ENCODE measurements at places on chromosomes 5 and 9.

- no peak for DNase-seq
Observed at GRCh38 chr5:42270771-42271170, 152.5 kb upstream of the GHR start.

- DNase-seq: peak; percentile 66
Observed at GRCh38 chr9:129726322-129727160, 26.3 kb downstream of the PTGES start.

DNA sequence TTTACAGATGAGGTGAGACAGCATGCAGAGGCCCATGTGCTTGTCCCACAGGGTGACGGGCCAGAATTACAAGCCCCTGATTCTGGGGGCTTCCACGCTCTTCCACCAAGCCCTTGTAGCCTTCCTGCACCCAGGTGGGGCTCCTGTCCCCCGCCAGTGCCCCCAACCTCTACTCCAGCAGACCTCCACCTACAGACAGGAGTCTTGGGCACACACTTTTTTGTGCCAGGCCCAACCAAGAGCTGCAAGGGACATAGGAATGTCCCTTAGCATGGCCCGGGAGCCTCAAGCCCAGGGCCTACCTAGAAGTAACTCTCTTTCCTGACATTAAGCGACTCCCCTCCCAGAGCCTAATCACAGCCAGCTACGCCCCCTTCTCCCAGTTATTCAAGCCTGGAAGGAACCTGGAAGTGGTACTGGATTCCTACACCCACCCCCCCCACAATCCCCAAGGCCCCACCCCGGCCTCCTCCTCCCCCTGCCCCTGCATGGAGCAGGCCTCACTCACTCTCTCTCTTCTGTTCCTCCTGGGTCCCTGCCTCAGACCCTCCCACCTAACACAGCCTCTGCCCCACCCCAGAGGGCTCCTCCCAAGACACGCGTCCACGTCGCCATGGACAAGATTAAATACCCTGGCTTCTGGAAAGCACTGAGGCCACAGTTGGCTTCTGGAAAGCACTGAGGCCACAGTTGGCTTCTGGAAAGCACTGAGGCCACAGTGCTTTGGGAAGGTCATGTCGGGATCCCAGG lies 30.5 kb downstream of the ADAMTS2 start:
- no peak for DNase-seq

- no peak for DNase-seq
Observed at GRCh38 chr5:172095368-172096206, 89.1 kb upstream of the FBXW11 start.

GRCh38 chr9:134491196-134491835 lies 150.3 kb upstream of the COL5A1 start:
- DNase-seq: no peak

DNA sequence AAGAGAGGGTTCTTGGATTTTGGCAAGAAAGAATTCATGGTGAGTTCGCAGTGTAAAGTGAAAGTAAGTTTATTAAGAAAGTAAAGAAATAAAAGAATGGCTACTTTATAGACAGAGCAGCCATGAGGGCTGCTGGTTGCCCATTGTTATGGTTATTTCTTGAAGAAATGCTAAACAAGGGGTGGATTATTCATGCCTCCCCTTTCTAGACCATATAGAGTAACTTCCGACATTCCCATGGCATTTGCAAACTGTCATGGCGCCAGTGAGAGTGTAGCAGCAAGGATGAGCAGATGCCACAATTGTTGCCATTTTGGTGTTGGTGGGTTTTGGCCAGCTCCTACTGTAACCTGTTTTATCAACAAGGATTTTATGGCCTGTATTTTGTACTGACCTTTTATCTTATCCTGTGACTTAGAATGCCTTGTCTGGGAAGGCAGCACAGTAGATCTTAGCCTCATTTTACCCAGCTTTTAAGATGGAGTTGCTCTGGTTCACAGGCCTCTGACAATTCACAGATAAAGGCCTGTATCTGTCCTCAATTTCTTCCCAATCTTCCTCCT lies 1026.1 kb upstream of the DMAC1 start:
- DNase-seq: no peak

DNA sequence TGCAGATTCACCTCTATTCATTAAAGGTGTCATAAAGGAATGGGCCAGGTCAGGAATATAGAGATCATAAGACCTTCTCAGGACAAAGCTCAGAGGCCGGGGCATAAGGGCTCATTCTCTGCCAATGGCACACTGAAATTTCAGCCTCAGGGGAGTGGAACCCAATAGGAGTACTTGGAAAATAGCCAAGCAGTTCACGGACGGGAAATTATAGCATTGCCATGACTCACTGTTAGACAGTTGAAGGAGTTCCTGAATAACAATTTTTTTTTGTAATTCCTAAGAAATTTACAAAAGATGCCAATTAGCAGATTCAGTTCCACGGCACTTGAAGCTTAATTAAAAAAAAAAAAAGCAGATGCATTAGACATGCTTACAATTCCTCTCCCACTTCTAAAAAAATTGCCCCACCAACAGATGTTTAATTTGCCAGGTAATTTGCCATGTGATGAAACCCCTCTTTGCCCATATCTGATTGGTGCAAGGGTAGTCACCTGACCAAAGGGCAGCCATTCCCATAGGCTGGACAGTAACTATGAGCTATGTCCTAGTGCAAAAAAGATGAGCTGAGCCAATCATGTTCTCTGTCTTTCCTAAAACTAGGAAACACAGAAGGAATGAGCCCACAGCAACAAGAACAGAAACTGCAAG lies 58.6 kb downstream of the PTCD2 start:
- no peak for DNase-seq

GRCh38 chr9:104091708-104092107 lies 2.4 kb upstream of the SMC2 start:
- no peak for DNase-seq

GRCh38 chr5:116573279-116573701 lies 1.3 kb downstream of the SEMA6A start:
- no peak for DNase-seq

DNA sequence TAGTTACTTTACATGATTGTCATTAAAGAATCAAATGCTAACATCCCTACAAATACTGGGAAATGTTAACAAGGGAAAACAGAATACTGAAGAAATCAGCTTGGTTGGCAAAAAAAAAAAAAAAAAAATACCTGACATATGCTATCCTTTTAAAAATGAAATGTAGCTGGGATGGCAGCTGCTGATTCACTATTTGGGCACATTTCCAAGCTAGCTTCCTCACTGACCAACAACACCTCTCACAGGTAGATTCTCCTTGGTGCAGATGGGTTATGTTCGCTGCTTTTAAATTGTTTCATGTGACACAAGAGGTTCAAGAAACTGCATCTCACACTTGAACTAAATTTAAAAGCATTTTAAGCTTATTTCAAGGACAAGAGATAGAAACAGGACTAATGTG lies 6.1 kb upstream of the PRUNE2 start:
- no peak for DNase-seq

GRCh38 chr5:77885519-77885918 lies 109.4 kb upstream of the TBCA start:
- DNase-seq: no peak

DNA sequence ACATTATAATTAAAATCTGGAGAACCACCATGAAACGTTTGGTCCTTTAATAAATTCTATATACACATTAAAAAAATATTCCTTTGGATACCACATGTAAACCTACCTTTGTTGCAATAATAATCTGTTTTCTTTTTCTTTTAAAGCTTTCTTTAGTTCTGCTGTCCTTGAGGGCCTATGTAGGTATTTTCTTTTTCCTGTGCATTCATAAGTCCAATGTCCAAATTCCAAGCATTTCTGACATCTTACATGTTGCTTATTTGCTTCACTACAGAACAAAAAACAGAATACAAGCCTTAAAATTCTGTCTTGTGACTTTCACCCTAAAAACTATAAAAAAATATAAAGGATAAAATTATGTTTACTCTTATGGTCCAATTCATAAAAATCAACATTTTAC lies 19.7 kb downstream of the ZCCHC10 start:
- DNase-seq: no peak

- DNase-seq: no peak
Observed at GRCh38 chr9:93996863-93997262, 41.7 kb upstream of the BARX1 start.

DNA sequence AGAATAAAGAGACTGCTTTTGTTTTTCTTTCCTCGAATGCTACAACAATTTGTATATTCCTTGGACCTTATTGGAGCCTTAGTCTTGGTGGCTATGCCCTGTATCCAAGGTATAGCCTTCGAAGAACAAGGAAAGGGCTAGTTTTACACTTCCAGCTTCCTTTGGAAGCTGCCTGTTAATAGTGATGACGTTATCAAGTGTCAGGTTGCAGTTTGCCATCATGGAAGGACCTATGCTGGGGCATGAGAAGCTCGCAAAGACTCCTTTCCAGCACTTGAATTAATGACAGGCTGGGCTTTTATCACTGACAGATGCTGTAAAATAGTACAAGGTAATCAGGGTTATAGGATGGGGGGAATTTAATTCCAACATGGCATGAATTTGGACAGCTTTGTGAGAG lies 157.9 kb downstream of the KDM4C start:
- no peak for DNase-seq

DNA sequence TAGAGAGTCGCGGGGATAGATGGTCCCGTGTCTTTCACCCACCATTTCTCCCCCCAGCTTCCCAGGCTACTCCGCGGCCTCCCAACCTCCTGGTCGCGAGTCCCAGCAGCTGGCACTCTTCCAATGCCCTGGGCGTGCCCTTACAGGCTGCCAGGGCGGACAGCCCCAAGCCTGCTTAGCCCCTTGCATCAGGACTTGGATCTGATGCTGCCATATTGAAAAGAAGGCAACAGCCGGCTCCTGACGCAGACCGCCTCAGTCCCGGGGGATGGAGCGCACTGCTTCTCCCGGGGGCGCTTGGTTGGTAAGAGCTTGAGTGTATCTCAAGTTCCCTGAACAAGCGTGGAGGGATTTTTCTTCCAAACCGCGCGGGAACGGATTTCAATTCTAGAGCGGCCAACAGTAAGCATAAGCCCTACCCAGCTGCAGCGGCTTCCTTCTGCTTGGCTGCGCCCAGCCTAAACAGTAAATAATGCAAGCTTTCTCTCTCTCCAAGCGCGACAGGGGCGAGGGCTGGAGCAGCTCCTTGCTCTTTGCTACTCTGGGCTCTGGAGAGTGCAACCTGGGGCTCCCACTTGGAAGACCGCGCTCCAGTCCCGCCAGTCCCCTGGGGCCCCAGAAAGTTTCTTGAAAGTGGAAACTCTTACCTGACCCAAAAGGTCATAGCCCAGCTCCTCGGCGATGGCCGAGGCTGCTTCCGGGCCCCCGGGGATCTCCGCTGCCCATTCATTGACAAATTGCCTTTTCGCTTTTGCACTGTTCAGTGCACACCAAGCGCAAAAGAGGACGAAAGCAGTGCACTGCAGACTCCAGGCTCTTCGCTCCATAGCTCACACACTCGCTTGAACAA lies 607 bp downstream of the PCSK1 start:
- DNase-seq: no peak

- no peak for DNase-seq
Observed at GRCh38 chr5:1444361-1445189, 665 bp downstream of the SLC6A3 start.

DNA sequence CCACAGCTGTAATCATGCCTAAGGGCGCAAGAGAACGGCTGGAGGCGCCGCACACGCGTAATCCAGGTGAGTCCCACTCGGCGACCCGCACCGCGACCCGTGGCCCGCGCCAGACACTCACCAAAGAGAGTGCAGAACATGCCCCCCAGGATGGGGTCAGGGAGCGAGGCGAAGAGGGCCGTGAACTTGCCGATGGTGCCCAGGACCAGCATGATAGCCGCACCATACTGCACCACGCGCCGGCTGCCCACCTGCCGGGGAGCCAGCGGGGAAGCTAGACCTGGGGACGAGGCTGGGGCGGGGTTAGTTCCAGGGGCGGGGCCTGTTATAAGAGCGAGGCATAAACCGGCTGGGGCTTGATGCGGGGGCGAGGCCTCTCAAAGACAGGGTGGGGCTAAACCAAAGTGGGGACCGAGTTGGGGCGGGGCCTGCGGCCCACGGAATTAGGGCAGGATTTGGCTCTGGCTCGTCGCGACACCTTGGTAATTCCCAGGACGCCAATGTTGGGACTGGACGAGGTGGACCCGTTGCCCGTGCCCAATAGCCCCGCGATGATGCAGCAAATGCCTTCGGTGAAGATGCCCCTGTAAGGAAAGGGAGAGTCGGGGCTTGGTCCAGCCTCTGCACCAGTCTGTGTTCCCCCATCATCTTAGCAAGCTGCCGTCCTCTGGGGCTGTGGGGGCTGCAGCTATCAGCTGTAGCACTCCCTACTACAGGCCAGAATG lies 4.8 kb downstream of the SLC23A1 start:
- DNase-seq: no peak

DNA sequence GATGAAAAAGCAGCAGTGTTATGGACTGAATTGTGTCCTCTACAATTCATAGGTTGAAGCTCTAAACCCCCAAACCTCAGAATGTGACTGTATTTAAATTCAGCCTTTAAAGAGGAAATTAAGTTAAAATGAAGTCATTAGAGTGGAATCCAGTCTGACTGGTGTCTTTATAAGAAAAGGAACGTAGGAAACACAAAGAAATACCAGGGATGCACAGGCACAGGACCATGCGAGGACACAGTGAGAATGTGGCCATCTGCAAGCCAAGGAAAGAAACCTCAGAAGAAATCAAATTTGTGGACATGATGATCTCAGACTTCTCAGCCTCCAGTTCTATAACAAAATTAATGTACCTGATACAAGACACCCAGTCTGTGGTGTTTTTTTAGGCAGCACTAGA lies 971.2 kb upstream of the CDH9 start:
- DNase-seq: no peak

- DNase-seq: no peak
Observed at GRCh38 chr5:138573949-138574670, 1.1 kb downstream of the HSPA9 start.

DNA sequence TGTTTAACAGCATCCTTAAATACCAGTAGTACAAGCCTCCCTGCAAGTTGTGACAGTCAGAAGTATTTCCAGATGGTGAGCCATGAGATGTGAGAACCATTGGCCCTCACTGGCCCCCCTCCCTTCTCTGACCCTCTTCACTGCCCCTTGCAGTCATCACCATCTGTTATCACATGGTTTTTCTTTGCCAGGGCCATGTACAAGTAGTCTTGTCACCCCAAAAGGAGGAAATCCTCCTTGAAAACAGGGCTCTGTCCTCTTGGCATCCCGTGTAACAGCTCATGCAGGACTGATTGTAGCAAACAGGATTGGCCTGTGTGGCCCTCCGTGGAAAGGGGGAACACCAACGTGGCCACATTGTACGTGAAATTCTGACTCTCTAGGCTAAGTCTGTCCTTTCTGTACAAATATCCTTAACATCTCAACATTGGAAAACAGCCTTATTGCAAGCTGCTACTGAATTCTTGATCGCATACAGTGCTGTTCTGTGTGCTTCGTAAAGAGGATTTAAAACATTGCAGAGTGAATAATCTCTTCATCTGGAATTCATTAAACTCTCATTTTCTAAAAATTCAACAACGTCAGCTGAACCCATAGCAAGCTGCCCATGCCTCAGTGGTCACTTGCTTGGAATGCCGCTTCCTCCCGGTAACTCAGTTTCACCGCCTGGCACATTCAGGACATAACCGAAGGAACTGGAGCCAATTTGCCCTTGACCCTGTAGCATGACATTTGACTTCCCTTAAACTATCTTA lies 171.7 kb downstream of the ATPSCKMT start:
- no peak for DNase-seq

All from stimulated activated CD4-positive, alpha-beta T cell treated with anti-CD3 and anti-CD28 coated beads, Interleukin-2, amount 100 ng/mL, for 48 hours (primary cell).